Tibial artery (tissue), 4 donors: ENCODE measurements at places on chromosomes 6 and 20.

DNA sequence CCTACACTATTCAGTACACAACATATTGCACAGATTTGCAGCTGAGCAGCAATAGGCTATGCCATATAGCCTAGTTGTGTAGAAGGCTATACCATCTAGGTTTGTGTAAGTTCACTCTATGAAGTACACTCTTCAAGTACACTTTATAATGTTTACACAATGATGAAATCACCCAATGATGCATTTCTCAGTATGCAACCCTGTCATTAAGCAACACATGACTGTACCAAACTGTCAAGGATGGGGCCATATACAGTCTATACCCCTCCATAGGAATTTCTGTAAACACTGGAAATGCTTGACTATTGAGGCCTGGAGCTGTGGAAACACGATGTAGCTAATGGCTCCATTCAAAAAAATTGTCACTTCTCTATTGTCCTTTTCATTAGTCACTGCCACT lies 535.4 kb downstream of the EPM2A start:
- no peak for DNase-seq

DNA sequence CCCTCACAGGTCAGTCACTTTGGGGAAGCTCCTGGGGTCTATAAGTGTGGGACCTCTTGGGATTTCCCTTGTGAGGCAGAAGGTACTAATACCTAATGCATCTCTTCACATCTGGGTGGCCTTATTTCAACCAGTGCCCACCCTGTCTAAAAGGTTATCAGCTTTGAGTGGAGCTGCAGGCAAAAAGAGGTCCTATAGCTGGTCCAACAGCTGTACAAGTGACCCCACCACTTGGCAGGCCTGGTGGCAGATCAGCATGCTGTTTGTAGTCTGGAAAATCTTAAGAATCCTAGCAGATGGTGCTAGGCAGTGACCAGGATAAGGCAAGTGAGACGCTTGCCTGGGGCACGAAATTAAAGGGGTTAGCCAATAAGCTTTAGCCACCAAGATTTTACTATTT lies 51.6 kb upstream of the GTSF1L start:
- DNase-seq, result no peak

GRCh38 chr6:51266604-51267003 lies 447.9 kb downstream of the TFAP2B start:
- DNase-seq, result no peak

GRCh38 chr6:74018825-74019224 lies 322.8 kb downstream of the CD109 start:
- DNase-seq, result no peak

- DNase-seq, result no peak
These were observed 80.1 kb upstream of the SLC22A16 start for GRCh38 chr6:110556317-110557110.

DNA sequence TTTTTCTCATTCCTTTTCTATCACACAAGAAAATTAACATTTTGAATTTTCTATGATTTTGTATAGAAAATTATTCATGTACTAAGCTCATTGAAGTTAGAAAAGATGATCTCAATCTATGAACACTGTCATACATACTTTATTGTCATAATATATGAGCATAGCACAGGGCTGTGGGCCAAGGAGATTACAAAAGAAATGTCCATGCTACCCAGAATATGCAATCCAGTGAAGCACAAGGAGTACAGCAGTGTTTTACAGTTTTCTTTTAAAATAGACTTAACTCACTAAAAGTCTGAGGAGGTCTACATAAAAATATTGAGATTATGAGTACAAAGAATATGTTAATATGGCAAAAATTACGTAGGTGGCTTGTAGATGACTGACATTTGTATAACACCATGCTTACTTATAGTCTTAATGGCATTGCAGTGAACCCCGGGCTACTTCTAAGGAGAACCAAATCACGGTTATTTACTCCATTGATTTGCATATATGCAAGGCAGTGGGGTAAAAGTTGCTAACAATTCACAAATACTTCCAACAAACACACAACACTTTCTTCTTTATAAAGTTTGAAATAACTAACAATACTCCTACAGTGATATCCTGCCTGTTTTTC lies 257.1 kb downstream of the BCKDHB start:
- DNase-seq, result no peak
